ENCODE measurements at places on chromosomes 11 and 22.

- DNase-seq = no peak
Observed at GRCh38 chr11:66904055-66904454, 47.2 kb downstream of the LRFN4 start.

- no peak for DNase-seq
Observed at GRCh38 chr11:8285228-8285627, 21.6 kb upstream of the LMO1 start.

- DNase-seq = no peak
Observed at GRCh38 chr22:40029189-40029890, 34.6 kb downstream of the FAM83F start.

GRCh38 chr22:17436382-17436980 lies 67.2 kb downstream of the CECR2 start:
- no peak for DNase-seq

All from CD4-positive, alpha-beta memory T cell (primary cell).